ENCODE measurements at places on chromosomes 13 and 19. TPM values are rescaled to one million over a fixed set of nuclear protein-coding genes. Genes with fewer than 3 reads are reported as not detected.

The KCNJ14 gene
- total RNA-seq: 1.9 TPM

The CGB1 gene
- total RNA-seq: not detected

The SNAPC2 gene
- 10.9 TPM for total RNA-seq

The CFAP97D2 gene
- not detected for total RNA-seq

The CYSLTR2 gene
- not detected for total RNA-seq

Data from gastrocnemius medialis (tissue), 4 donors.